Activated T-helper 1 cell treated with anti-CD3 and anti-CD28 coated beads, Interleukin-12 subunit alpha, Interleukin-12 subunit beta, Interleukin-2, Interleukin-4 antibody, amounts not matched to agents 30 ng/mL and 10 ng/mL and 1 ng/mL, durations not matched to agents 14 hours and 24 hours and 36 hours (primary cell): ENCODE measurements at places on chromosomes 1 and 21.
A peak's percentile ranks its signal among the peaks of the same experiment; 100 is the strongest.

GRCh38 chr1:153355445-153356071 lies 2.1 kb upstream of the S100A9 start:
- peak; percentile 38 for DNase-seq

DNA sequence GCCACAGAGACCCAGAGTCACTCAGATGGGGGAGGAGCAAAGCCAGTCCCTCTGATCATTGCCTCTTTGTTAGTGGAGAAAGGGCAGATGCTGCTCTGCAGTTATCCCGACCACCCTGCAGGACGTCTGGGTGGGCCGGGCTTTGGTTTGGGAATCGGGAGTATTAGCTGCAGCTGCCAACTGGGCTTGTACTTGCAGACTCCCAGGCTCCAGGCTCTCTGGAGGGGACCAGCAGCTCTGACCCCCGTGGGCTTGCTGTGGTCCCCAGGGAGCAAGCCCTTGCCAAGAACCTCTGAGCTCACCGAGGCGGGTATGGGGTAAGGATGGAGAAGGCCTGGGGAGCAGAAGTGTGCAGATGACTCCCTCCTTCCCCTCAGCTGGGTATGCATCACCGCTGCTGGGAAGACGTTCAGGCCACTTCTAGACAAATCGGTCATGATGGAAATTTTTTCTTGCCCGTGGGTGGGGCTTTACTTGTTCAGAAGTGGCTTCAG lies 21.6 kb downstream of the MAPKAPK2 start:
- no peak for DNase-seq

- DNase-seq = no peak
Measured at GRCh38 chr1:188006354-188006753, 1177.6 kb downstream of the PLA2G4A start.

DNA sequence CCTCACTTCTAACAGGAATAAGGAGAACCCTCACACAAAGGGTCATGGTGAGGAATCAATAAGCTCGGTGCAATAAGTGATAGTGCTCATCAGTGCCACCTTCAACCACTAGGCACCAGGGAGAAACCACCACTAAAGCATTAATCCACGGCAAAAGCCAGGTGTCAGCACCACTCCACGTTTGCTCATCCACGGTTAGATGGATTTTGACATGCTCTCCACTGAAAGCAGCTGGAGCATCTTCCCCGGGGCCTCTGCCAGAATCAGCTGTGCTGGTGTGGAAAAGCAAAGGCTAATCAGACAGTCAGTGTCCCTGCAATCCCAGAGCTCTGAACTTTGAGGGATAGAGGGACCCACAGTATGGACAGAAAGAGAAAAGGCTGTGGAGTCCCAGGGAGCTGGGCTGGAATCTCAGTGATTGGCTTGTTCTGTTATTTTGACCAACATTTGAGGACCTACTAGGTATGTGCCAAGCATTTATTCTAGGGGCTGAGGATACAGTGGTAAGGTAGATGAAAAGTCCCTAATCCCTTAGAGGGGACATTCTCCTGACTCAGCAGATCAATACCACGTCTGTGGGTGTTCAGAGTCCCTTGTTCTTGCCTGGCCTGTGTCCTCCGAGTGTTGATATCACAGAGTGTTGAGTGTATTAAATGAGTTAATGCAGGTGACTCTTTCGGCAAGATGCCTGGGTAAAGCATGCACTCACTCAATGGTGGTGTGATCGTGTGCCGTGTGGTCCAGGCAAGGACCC lies 41.3 kb downstream of the FHAD1 start:
- no peak for DNase-seq

DNA sequence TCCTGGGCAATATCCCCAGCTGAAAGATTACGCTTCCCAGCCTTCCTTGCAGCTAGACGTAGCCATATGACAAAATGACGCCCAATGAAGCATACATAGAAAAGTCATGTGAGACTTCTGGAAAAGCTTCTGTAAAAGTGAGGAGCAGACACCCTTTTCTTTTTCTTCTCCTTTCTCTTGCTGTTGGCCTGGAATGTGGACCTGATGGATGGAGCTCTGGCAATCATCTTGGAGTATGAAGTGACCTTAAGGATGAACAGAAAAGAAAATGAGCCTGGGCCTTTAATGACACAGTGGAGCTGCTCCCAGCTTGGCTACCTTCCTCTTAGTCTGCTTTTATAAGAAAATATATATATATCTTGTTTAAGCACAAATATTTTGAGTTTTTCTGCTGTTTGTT lies 24.8 kb downstream of the BATF3 start:
- DNase-seq = no peak

GRCh38 chr1:59900640-59901039 lies 25.9 kb downstream of the CYP2J2 start:
- DNase-seq = no peak

- DNase-seq = no peak
Measured at GRCh38 chr1:12275370-12275769, 45.5 kb downstream of the VPS13D start.

DNA sequence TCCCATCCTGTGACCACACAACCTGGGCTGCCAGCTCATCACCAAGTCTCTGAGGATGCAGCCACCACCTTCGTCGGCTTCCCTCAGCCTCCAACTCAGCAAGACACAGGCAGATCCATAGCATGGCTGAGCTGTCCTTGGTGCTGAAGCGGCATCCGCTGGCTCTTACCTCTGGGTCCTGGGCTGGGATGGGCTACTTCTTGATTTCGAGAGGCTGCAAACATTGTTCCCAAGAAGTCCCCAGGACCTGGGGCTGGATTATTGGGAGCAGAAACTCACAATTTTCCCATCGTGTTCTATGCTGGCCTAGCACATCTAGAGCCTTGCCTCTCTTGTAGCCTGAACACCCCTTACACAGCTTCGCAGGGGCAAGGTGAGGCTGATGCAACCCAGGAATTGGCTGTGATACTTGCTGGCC lies 24.9 kb upstream of the C1QA start:
- DNase-seq = peak; percentile 6

DNA sequence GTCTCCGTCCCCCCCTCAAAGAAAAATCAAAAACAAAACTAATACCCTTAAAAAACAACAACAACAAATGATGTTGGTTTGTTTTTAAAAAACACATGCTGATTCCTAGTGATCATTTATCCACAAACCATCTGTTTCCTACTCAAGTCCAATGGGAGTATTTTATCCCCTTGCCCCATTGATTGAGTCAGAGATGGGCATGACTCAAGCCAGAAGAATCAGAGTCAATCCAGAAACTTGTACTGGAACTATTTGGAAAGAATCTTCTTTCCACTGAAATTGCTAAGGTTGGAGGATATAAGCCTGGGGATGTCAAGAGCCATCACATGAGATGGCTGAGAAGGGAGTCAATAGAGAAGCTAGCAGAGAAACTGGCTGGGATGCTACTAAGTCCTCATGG lies 176.4 kb downstream of the MIS18A start:
- no peak for DNase-seq

GRCh38 chr1:47978486-47978885 lies 18.7 kb downstream of the TRABD2B start:
- no peak for DNase-seq

GRCh38 chr1:70210820-70211219 lies 5.4 kb upstream of the LRRC40 start:
- DNase-seq = no peak

DNA sequence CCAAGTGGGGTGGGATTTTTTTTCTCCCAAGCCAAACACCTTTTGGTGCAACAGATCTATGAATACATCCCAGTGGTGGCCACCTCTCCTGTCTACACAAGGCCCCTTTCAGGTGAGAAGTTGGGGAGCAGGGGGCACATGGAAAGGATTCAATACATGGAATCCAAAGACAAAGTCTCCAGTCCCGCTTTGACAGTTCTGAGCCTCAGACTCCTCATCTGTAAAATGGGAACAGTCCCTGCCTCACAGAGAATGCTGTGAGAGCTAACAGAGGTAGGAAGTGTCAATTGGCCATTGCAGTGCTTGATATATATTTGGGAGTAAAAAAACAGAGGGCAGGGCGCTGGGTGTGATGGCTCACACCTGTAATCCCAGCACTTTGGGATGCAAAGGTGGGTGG lies 26.7 kb upstream of the ZNF436 start:
- DNase-seq = no peak

DNA sequence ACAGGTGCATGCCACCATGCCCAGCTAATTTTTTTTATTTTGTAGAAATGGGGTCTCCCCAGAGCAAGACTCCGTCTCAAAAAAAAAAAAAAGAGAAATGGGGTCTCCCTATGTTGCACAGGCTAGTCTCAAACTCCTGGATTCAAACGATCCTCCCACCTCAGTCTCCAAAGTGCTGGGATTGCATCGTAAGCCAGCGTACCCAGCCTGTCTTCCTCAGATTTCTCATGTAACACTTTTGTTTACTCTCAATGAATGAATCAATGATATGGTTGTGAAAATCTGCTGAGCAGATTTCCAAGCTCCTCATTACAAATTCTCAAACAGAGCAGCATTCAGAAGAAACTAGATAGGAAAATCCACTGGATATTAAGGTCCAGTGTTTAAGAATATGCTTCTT lies 6.6 kb downstream of the CMPK1 start:
- no peak for DNase-seq

DNA sequence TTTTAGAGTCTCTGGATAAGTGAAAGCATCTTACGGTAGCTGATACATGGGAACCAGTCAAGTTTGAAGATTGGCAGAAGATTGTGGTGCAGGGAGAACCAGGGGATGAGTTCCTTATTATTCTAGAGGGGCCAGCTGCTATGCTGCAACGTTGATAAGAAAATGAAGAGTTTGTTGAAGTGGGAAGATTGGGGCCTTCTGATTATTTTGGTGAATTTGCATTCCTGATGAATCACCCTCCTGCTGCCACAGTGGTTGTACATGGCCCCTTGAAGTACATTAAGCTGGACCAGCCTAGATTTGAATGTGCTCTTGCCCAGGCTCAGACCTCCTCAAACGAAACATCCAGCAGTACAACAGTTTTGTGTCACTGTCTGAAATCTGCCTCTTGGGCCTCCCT lies 45.9 kb downstream of the BTBD8 start:
- no peak for DNase-seq

DNA sequence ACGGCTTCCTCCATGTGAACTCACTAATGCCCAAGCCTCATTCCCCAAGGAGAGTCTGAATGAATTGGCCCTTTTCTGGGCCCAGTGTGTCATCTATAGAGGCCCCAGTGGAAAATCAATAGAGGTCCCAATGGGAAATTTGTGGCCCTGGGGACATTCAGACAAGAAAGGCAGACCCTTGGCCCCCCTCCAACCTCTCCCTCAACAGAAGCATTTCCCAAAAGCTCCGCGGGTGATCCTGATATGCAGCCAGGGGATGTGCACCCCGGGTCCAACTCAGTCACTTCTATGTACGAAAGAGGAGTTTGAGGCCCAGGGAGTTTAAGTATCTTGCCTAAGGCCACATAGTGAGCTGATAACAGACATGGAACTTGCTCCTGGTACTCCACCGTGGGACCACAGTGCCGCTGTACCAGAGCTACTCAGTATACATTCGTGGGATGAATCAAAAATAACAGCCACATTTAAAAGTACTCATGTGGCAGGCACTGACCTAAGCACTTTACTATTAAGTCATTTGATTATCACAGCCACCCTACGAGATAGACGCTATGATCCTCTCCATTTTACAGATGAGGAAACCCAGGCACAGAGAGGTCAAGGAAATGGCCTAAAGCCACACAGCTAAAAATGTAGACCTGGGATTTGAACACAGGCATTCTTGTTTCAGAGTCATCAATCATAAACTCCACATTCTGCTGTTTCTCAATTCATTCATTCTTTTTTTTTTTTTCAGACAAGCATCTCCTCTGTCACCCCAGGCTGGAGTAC lies 8.5 kb downstream of the EPHA2 start:
- DNase-seq = no peak

DNA sequence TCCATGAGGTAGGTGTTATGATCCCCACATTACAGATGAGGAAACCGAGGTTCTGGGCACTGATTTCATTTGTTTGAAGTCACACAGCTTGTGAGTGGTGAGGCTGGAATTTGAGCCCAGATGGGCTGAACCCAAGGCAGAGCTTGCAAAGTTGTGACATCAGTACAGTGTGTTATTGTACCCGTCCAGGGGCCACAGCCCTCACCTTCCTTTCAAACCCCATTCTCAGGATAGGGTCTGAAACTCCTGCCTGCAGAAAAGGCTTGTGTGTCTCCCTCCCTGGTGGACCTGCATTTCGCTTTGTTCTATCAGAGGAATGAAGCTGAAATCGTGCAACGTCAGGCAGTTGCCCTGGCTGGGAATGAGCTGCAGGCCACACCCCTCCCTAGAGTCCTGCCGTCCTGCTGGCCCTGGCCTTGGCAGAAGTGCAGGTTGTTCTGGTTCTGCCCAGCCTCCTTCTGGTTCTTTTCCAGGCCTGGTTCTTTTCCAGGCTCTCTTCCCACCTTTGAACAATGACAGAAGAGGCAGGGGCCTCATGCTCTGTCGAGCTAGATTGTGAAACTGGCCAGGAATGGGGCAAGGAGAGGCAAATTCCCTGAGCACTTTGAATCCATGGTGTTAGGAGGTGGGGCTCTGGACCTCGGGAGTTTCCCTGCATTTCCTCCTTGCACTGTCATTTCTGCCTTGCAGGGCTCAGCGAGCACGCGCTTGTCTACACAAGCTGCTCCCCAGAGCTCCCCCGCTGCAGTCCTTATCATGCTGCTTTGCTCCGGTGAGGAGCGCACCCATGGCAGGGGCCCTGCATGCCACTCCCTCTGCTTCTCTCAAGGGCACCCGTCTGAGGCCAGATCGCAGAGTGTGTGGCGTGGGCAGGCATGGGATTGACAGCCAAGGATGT lies 8.2 kb upstream of the MYOM3 start:
- DNase-seq = no peak

GRCh38 chr1:40210511-40211204 lies 37.1 kb upstream of the TMCO2 start:
- DNase-seq = no peak

DNA sequence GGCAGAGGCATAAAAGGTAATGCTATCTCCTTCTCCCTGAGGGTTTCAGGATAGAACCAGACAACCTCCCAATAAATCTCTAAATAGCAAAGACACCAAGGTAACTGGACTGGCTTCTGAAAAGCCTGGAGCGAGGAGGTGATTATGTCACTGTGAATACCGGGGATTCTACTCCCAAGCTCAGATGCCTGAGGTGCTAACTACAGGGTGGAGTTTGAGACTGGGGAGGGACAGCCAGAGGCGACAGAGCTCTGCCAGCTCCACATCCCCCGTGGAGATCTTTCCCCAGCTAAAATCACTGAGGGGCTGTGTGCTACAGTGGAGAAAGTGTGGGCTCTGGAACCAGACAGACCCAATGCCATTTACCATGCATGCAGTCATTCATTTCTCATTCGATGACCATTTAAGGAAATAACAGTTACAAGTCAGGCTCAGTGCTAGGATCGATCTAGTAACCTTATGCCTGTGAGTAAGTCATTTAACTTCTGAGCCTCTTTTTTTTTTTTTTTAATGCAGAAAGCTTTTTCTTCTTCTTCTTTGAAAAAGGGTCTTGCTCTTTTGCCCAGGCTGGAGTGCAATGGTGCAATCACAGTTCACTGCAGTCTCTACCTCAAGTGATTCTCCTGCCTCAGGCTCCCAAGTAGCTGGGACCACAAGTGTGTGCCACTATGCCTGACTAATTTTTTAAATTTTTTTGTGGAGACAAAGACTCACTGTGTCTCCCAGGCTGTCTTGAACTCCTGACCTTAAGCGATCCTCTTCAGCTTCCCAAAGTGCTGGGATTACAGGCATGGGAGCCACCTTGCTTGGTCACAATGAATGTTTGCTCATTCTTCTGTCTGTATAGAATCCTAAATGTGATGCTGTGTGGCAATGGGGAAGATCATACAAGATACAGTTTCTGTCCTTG lies 8.1 kb upstream of the SLC45A3 start:
- no peak for DNase-seq
